Neural crest cell (in vitro differentiated cells): ENCODE measurements at places on chromosomes 11 and 22.

- H3K4me3 ChIP-seq = no peak overlapping the region
- peaks cover 2% of the 10 kb centered on the region for H3K36me3 ChIP-seq
- DNase-seq = no peak
- H3K4me1 ChIP-seq = peaks cover 9% of the 10 kb centered on the region
- no peak overlapping the region for H3K27ac ChIP-seq
Measured at GRCh38 chr11:117828611-117829368, 4.2 kb upstream of the FXYD2 start.

GRCh38 chr11:86117712-86118063, 48.8 kb upstream of the PICALM start:
- DNase-seq = no peak
- H3K36me3 ChIP-seq = no peaks in the 10 kb centered on the region
- no peak overlapping the region for H3K4me3 ChIP-seq
- H3K4me1 ChIP-seq = no peaks in the 10 kb centered on the region
- H3K27me3 ChIP-seq = no peaks in the 10 kb centered on the region
- no peak overlapping the region for H3K27ac ChIP-seq

GRCh38 chr22:30250661-30251267, 4.2 kb upstream of the LIF start:
- H3K27me3 ChIP-seq = peaks cover 50% of the 10 kb centered on the region
- peaks cover 38% of the 10 kb centered on the region for H3K4me1 ChIP-seq
- DNase-seq = no peak
- no peak overlapping the region for H3K27ac ChIP-seq

DNA sequence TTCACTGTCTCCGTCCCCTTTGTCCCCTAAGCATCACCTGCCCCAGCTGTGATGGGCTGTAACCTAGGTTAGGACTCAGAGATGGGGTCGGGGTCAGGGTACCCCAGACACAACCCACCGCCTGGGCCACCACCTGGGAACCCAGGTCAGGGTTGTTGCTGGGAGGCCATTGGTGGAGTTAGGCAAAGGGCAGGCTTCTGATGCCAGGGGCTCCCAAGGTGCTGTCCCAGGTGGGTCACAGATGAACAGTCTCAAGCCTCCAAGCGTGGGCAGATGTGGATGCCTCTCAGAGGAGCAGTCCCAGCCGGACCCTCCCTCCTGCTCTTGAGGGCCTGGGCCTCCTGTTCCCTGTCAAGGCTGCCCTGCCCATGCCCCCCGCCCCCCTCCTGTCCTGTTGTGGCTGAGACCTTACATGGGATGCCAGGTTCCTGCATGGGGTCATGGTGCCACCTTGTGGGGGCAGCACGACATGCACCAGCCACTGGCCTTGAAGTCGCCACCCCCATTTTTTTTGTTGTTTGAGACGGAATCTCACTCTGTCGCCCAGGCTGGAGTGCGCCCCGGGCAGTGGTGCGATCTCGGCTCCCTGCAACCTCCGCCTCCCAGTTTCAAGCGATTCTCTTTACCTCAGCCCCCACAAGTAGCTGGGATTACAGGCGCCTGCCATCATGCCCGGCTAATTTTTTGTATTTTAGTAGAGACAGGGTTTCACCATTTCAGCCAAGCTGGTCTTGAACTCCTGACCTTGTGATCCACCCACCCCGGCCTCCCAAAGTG, 12.1 kb downstream of the GATD1 start:
- H3K27ac ChIP-seq = no peak overlapping the region
- peak overlapping the region; percentile 57 for H3K4me3 ChIP-seq
- H3K36me3 ChIP-seq = peaks cover 5% of the 10 kb centered on the region
- peaks cover 2% of the 10 kb centered on the region for H3K27me3 ChIP-seq

GRCh38 chr22:32044913-32045312, 1.9 kb downstream of the SLC5A1 start:
- H3K4me3 ChIP-seq = no peak overlapping the region
- no peak for DNase-seq
- H3K36me3 ChIP-seq = no peaks in the 10 kb centered on the region
- H3K4me1 ChIP-seq = no peaks in the 10 kb centered on the region
- H3K27me3 ChIP-seq = peaks cover 16% of the 10 kb centered on the region

DNA sequence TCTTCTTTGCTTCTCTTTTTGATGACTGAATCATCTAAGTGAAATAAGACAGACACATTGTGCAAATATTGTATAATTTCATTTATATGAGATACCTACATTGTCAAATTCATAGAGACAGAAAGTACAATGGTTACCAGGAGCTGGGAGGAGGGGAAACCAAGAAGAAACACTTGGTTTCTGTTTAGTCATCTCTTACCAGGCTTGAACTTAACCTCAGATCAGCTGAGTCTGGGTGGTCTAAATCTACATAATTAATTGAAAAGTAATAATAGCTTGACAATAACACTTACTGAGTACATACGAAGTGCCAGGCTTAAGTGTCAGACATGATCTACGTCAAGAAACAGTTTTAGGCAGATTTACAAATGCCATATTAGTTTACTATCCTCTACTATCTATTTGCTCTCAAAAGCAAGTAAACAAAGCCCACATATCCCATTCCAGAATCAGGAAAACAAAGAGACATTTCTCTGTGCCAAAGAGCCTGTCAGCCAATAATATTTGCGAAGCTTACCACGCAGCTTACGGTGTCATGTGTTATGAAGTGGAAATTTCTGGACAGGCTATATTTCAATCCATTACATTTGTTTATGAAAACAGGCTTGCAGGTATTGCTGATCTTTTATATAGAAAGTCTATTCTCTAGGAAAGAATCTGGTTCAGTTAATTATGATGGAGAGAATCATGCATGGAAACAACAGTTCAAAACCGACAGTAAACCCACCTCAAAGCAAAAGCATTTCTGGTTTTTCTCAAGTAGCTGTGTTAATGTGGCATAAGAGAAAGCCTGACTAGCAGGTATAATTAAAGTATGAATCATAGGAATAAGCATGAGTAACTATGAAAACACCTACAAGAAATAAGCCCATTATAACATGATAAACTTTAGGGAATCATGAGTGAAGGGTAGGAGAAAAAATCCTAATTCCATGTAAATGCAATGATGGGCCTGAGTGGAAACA, 2.7 kb upstream of the ARHGAP42 start:
- no peak overlapping the region for H3K27ac ChIP-seq
- no peak for DNase-seq
- H3K27me3 ChIP-seq = no peaks in the 10 kb centered on the region
- no peaks in the 10 kb centered on the region for H3K36me3 ChIP-seq

DNA sequence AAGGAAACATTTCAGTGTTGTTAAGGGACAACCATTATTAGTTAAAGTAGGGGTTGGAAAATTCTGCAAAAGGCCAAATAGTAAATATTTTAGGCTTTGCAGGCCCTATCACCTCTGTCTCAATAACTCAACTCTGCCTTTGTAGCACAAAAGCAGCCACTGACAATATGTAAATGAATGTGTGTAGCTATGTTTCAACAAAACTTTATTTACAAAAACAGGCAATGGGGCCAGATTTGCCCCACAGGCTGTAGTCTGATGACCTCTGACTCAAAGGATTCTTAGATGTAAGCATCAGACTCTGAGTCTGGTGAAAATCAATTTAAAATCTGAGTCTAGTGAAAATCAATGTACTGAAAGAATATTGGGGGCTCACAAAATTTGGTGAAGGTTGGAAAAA, 50.3 kb downstream of the PAK1 start:
- no peak overlapping the region for H3K4me3 ChIP-seq
- no peaks in the 10 kb centered on the region for H3K27me3 ChIP-seq
- no peaks in the 10 kb centered on the region for H3K36me3 ChIP-seq
